ENCODE measurements at places on chromosomes 12 and 14. TPM values are rescaled to one million over a fixed set of nuclear protein-coding genes. Genes with fewer than 3 reads are reported as not detected.
A peak's percentile ranks its signal among the peaks of the same experiment; 100 is the strongest.

GRCh38 chr12:50102131-50102531 is 1.7 kb upstream of the GPD1 start:
- H3K4me1 ChIP-seq = peaks cover 9% of the 10 kb centered on the region
- no peak for DNase-seq
- peak overlapping the region; percentile 43 for H3K27ac ChIP-seq
- H3K36me3 ChIP-seq = peaks cover 25% of the 10 kb centered on the region
- H3K27me3 ChIP-seq = no peaks in the 10 kb centered on the region
- no peak overlapping the region for H3K4me3 ChIP-seq

GRCh38 chr12:77861317-77861716 is 30.6 kb downstream of the NAV3 start:
- no peaks in the 10 kb centered on the region for H3K27me3 ChIP-seq
- H3K4me3 ChIP-seq = no peak overlapping the region
- no peak for DNase-seq
- peaks cover 38% of the 10 kb centered on the region for H3K4me1 ChIP-seq
- no peaks in the 10 kb centered on the region for H3K36me3 ChIP-seq
- H3K27ac ChIP-seq = peak overlapping the region; percentile 47

DNA sequence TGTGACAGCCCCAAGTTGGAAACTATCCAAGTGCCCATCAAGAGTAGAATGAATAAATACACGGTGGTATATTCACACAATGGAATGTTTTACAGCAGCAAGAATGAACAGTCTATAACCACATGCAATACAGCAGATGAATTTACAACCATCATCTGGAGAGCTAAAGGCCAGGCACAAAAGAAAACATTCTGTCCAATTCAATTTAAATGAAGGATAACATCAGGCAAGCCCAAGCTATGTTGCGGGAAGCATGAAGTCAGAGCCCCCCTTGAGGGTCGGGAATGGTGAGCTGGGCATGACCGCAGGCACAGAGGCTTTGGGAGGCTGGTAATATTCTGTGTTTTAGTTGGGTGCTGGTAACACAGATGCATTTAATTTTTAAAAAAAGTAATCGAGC is 76.0 kb downstream of the SYNE3 start:
- no peaks in the 10 kb centered on the region for H3K27me3 ChIP-seq
- H3K36me3 ChIP-seq = peaks cover 8% of the 10 kb centered on the region
- no peak overlapping the region for H3K4me3 ChIP-seq
- no peak for DNase-seq
- H3K27ac ChIP-seq = peak overlapping the region; percentile 8
- H3K4me1 ChIP-seq = peaks cover 34% of the 10 kb centered on the region

DNA sequence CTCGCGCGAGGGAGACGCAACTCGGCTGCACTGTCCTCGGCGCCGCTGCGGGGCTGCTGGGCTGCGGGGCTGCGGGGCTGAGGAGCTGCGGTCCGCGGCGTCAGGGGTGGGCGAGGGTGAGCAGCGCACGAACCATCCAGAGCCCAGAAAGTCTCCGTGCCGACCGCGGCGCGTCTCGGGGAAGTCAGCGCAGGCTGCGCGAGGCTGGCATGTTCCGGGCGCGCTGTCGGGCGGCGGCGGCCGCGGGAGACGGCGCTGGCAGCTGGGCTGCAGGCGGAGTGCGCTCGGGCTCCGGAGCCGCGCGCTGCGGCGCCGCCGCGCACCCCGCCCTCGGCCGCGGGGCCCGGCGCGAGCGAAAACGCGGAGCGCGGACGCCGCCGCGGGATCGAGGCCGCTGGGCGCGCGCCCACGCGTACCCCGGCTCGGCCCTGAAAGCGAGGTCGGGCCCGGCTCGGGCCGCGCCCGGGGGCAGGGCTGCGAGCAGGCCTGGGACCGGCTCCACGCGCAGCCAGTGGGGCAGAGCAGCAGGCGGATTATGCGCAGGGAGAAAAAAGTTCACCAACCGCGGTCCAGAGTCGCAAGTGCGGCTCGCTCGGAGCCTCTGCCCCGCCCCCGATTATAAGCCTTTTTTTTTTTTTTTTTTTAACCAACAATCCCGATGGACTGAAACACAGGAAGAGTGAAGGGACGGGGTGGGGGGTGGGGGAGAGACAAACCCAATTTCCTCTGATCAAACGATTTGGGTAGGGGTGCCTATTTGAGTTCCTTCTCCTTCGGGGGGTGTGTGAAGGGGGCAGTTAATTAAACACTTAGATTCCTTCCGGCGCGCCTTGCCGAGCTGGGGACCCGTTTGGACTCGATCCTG is at the start of gene PRICKLE1:
Gene PRICKLE1, minus strand, starts transcription at position 282 of the 865 bp plus-strand sequence. CDS start 117,230 bp downstream, outside the sequence.
- no peaks in the 10 kb centered on the region for H3K27me3 ChIP-seq
- H3K27ac ChIP-seq = peak within 1 kb of the TSS; percentile 92
- H3K4me1 ChIP-seq = peaks cover 42% of the 10 kb centered on the region
- peak; percentile 64 for DNase-seq
- H3K36me3 ChIP-seq = no peaks in the 10 kb centered on the region

DNA sequence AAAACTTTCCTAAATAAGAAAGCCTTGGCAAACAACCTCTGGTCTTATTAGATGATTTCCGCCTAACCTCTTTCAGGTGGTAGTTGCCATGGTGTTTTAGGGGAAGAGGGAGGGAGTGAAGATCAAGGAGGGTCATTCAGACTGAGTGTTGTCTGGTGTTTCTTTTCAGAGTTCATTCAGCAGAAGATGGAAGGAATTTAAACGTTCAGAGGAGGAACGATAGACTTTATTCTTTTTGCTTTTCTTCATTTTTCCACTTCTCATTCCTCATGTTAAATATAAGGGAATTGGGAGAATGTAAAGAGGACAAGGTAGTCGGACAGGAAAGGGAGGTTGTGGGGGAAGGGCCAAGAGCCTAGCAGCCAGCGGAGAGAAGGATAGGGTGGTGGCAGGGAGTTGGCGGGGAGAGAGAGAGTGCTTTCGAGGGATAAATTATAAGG is 17.4 kb upstream of the SALL2 start:
- no peaks in the 10 kb centered on the region for H3K36me3 ChIP-seq
- H3K27me3 ChIP-seq = no peaks in the 10 kb centered on the region
- peaks cover 14% of the 10 kb centered on the region for H3K4me1 ChIP-seq

DNA sequence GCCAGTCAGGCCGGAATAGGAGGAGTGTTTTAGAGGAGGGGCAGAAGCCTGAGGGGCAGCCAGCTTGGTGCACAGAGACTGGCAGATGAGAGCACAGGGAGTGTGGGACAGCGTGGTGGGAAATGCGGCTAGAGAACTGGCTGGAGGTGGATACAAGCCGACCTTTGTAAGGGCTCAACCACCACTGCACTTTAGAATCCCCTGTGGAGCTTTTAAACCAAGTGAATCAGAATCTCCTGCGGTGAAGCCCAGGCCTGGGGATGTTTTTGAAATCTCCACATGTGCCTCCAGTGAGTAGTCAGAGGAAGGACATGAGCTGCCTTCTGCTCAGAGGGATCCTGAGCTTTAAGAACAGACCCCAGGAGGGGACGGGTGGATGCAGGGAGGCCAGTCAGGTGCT is 10.9 kb upstream of the PCED1B start:
- H3K36me3 ChIP-seq = no peaks in the 10 kb centered on the region
- H3K27me3 ChIP-seq = peaks cover 2% of the 10 kb centered on the region
- DNase-seq = no peak
- H3K4me3 ChIP-seq = no peak overlapping the region

DNA sequence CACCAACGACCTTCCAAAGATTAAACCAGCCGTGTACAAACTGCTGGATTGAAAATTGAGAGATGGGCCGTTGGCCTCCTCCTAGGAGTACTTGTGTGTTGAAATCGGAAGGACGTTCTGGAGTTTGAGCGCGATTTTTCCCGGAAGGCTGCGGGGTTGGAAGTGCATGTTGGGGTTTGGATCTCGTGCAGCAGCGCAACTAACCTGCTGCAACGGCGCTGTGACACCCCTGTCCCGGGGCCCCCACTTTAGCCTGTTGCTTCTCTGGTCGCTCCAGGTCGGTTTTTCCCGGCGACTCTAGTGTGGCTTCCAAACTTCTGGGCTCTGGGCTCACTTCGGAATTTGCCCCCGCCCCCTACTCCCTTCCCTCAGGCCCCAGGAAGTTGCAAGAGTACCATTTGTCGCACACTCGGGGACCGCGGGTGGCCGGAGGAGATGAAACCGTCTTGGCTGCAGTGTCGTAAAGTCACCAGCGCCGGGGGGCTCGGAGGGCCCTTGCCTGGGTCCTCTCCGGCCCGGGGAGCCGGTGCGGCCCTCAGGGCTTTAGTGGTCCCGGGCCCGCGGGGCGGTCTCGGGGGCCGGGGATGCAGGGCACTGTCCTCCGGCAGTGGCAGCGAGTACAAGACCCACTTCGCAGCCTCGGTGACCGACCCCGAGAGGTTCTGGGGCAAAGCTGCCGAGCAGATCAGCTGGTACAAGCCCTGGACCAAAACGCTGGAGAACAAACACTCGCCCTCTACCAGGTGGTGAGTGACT is at the start of gene ACSS3:
Gene ACSS3, plus strand, starts transcription at position 394 of the 756 bp plus-strand sequence. Its CDS starts 42 bp downstream, at position 436.
- H3K36me3 ChIP-seq = no peaks in the 10 kb centered on the region
- H3K4me1 ChIP-seq = peaks cover 44% of the 10 kb centered on the region
- peak within 1 kb of the TSS; percentile 80 for H3K4me3 ChIP-seq
- H3K27ac ChIP-seq = peak within 1 kb of the TSS; percentile 71

Gene LRRK2
- total RNA-seq = 1.7 TPM

DNA sequence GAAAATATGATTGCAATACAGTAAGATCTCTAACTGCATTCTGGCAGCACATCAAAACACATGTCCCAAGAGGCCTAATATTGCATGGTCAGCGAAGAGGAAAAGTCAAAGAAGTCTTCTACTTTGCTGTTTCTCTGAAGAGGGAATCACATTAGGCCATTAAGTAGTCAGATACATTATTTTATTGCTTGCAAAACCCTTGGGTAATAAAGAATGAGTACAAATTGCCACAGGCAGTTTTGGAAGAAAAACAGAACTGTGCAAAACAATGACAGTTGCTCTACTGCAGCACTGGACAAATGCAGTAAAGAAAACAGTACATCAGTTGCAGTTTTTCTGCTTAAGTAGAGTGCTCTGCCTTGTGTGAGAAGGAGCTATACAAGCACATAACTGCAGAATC is 211.9 kb downstream of the MED13L start:
- H3K27me3 ChIP-seq = no peaks in the 10 kb centered on the region
- H3K4me1 ChIP-seq = peaks cover 23% of the 10 kb centered on the region
- no peak overlapping the region for H3K4me3 ChIP-seq

DNA sequence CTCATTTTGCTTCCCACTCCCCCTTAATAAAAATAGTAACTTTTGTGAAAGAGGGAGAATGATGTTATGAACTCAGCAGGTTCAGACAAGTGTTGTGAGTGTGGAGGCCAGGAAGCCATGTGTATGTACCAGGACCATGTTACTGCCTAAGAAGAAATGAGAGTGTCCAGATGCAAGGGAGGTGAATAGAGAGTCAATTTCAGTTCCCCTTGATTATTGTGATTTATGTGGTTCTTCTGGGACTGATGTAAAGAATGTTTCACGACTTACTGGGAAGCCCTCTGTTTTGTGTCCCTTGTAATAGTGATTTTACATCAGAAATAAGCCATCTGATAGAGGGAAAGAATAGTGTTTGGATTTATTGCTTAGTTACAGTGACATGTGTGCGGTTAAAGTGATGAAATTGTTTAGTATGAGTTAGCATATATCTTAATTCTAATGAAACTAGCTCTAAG is 32.5 kb downstream of the FBXO34 start:
- no peaks in the 10 kb centered on the region for H3K27me3 ChIP-seq
- H3K4me3 ChIP-seq = no peak overlapping the region
- no peak for DNase-seq
- H3K4me1 ChIP-seq = peaks cover 40% of the 10 kb centered on the region
- H3K36me3 ChIP-seq = peaks cover 9% of the 10 kb centered on the region

- H3K4me3 ChIP-seq = no peak overlapping the region
- H3K27ac ChIP-seq = peak overlapping the region; percentile 21
- peaks cover 7% of the 10 kb centered on the region for H3K36me3 ChIP-seq
Observed at GRCh38 chr14:61752626-61753025, 9.6 kb upstream of the SNAPC1 start.

DNA sequence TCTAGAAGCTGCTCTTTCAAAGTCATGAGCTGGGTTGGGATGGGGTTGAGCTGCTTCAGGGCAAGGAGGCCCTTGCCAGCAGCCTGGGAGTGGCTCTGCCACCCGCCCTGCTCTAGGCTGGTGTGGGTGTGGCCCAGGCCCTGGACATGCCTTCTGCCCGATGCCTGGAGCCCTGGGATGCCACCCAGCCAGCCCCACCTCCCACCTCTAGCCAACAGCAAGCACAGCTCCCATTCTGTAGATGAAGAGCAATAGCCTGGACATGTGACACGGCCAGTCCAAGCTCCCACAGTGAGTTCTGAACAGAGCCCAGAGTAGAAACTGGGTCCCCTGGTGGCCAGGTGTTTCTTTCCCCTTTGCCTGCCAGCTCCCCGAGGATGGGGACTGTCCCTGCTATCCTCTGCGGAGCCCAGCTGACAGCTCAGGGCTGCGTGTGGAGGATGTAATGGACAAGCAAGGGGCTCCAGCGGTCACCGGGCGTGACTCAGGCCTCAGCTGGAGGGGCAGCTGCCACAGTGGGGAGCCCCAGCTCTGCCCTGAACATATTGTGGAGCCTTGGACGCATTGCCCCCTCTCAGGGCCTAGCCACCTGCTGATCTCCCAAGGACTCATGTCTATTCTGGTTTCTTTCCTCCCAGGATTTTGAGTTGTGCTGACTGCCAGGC is 165.2 kb downstream of the TSPAN9 start:
- no peak overlapping the region for H3K4me3 ChIP-seq
- H3K27ac ChIP-seq = no peak overlapping the region
- H3K4me1 ChIP-seq = peaks cover 4% of the 10 kb centered on the region
- no peak for DNase-seq
- H3K27me3 ChIP-seq = no peaks in the 10 kb centered on the region

DNA sequence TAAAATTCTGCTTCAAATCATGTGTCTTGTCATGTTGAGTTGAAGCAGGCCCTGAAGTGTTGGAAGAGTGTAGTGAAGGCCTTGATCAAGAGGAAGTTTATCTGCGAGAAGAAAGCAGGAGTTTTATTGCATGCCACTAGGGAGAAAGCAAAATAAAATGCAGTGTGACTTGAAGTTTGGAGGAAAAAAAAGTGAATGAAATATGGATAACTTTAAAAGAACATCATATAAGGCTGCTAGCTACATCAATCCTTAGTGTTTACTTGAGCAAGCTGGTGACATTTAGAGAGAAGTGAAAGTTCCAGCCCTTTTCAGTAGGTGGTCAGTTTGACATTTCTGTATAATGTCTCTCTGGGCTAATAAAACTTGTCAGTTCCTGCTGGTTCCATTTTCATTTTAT is 841.1 kb downstream of the TMTC2 start:
- H3K36me3 ChIP-seq = peaks cover 2% of the 10 kb centered on the region
- H3K4me3 ChIP-seq = no peak overlapping the region
- no peaks in the 10 kb centered on the region for H3K27me3 ChIP-seq
- no peak overlapping the region for H3K27ac ChIP-seq
- no peaks in the 10 kb centered on the region for H3K4me1 ChIP-seq

GRCh38 chr14:68495101-68496039 is 297.5 kb downstream of the ZFP36L1 start:
- H3K27me3 ChIP-seq = no peaks in the 10 kb centered on the region
- no peaks in the 10 kb centered on the region for H3K36me3 ChIP-seq
- H3K4me3 ChIP-seq = no peak overlapping the region
- no peak for DNase-seq
- peaks cover 73% of the 10 kb centered on the region for H3K4me1 ChIP-seq
- H3K27ac ChIP-seq = peak overlapping the region; percentile 97

Data from mesothelial cell of epicardium (in vitro differentiated cells).